ENCODE measurements at places on chromosomes 1 and 21.

DNA sequence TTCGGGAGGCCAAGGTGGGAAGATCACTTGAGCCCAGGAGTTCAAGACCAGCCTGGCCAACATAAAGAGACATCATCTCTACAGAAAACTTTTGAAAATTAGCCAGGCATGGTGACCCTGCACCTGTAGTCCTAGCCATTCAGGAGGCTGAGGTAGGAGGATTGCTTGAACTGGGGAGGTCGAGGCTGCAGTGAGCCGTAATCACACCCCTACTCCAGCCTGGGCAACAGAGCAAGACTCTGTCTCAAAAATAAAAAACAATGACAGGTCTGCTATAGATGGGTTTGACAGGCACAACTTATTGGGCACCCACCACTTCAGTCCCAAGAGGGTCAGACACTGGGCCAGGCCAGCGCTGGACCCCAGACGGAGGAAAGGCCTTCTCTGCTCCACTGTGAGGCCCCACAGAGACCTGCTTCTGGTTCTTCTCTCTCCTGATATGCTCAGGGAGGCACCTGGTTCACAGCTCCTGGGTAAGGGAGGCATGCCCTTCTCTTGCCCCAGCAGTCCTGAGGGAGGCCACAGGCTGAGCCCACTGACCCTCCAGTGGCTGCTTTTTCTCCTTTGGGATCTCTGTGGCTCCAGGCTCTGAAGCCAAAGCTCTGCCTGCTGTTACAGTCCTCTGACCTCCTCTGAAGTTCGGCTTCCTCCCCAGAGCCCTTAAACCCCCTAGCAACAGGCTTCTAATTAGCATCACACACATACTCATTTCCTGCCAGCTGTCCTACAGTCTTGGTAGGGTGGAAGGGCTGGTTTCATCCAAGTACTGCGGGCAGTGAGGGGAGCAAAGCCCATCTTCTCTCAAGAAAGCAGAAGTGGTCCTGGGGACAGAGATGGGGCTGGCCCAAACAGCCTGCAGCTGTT is 14.4 kb downstream of the S100A16 start:
- peak; percentile 96 for DNase-seq

GRCh38 chr1:2641381-2642130 is 8.7 kb upstream of the MMEL1 start:
- DNase-seq, result no peak

GRCh38 chr1:96361961-96362360 is 359.6 kb upstream of the PTBP2 start:
- DNase-seq, result no peak

- peak; percentile 46 for DNase-seq
Measured at GRCh38 chr1:245311887-245312536, 157.2 kb downstream of the KIF26B start.

- DNase-seq, result no peak
Measured at GRCh38 chr1:203177470-203178039, 1.9 kb upstream of the MYBPH start.

DNA sequence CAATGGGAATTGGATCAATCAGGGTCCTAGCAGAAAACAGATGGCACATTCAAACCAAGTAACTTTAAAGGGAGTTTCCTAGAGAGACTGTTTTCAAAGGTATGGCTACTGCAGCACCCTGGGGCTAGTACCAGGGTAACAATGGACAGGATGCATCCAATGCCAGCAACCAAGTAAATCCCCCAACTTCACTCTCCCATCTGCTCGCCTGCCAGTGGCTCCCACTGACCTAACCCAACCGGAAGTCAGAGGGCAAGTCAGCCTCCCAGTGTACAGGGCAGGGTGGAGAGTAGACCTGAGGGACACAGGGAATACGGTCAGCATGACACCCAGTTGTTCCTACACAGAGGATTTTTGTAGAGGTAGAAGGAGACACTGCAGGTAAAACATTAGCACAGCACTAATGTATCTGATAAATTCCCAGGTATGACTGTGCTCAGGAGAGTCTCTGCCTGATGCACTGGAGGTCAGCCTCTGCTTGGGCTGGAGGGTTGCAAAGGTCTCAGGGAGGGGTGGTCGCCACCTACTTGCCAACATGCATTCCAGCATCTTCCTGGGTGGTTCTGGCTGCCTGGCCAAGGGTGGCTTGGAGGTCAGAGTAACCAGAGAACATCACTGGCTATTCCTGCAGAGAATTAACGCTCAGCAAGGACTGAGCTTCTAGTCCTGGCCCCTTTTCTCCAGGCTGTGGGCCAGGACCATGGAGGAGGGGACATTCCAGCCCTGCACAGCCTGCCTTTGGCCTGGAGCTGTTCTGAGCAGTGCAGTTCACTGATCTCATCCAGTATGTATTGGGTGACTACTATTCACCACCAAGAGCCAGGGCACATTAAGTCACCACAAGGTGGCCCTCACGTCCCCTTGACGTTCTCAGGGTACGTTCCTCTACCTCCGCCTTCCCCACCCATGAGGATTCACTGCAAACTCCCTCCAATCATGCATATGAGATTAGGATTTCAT is 5.1 kb upstream of the GJA4 start:
- DNase-seq, result peak; percentile 35

DNA sequence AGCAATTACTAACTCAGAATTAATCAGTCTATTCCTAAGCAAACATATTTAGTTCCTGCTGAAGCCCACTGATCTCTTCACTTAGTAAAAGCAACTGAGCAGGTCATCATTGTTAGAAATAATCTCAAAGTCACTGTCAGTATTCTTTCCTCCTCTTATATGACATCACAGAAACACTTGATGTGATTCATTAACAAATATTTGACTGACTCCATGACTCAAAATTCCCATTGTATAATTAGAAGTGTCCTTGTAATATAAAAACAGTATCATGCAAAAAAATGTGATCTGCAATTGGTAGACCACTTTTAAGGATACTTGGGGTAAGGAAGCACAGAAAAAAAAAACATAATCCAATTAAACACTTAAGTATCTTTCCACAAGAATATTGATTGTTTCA is 194.4 kb downstream of the DPYD start:
- no peak for DNase-seq

DNA sequence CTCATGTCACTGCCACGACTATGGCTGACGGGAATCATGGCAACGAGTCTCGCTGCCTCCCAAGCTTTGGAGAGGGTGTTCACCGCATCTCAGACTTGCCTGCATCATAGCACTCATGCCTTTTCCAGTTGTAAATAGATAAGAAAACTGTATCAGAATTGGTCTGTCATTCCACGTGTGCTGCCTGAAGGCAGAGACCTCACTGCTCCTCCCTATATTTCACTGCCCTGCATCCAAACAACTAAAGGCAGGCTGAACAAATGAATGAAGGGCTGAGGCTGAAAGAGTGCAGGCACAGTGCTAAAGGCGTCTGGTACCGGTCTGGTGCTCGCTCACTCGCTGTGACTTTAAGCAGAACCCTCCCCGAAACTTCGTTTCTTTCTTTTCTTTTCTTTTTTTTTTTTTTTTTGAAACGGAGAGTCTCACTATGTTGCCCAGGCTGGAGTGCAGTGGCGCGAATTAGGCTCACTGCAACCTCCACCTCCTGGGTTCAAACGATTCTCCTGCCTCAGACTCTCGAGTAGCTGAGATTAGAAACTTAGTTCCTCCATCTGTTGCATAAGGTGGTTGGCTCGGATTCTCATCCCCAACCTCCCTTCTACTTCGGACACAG is 542 bp downstream of the EIF2B3 start:
- DNase-seq, result no peak

DNA sequence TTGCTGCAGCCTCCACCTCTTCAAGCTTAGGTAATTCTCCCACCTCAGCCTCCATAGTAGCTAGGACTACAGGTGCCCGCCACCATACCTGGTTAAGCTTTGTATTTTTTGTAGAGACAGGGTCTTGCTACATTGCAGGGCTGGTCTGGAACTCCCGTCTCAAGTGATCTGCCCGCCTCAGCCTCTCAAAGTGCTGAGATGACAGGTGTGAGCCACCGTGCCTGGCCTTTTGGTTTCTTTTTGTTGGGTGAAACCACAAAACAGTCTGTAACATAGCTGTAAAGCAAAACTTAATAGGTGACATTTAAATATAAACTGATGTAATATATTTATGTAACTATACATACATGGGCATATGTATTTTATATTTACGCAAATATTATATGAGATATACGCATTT is 3.1 kb upstream of the DNAJC11 start:
- no peak for DNase-seq

- DNase-seq, result peak; percentile 70
Measured at GRCh38 chr1:212699625-212700222, at the start of gene BATF3. BATF3 (minus strand) TSS chr1:212699840; CDS start chr1:212699762, 78 bp downstream.

GRCh38 chr1:174998569-174999215 is 1.1 kb upstream of the CACYBP start:
- DNase-seq, result peak; percentile 88

GRCh38 chr21:26115899-26116298 is 54.7 kb downstream of the APP start:
- peak; percentile 49 for DNase-seq

DNA sequence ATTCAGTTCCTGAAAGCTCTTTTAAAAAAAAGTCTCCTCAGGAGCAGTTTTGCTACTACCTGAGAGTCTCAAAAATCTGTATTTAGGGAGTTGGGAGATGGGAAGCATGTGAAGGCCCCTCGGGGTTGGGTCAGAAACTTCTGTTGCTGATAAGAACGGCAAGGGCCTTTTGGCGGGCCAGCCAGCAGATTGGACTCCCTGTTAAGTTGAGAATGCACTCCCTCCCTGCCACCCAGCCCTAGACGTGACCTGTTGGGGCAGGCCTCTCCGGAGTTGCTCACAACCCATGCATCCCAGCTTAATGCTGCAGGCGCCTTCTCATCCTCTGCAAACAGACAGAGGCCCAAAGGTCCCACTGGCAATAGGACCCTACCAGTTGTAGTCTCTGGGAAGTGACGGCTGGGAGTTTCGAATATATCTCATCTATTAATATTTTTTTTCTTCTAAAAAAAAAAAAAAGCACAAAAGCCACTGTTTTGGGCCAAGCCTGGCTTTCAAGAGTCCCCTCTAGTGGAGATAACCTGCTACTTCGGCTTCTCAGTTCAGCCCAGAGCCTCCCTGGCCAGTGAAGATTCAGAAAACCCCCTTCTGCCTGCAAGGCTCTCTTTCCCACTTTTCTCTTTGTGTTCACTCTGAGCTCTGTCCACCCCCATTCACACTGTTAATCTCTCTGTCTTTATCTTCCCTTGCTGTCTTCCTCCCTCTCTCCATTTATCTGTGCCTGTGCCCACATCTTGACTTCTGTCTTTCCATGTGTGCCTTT is 5.3 kb downstream of the PLXNA2 start:
- peak; percentile 61 for DNase-seq

- no peak for DNase-seq
Measured at GRCh38 chr1:117821382-117821755, 108.1 kb downstream of the GDAP2 start.

DNA sequence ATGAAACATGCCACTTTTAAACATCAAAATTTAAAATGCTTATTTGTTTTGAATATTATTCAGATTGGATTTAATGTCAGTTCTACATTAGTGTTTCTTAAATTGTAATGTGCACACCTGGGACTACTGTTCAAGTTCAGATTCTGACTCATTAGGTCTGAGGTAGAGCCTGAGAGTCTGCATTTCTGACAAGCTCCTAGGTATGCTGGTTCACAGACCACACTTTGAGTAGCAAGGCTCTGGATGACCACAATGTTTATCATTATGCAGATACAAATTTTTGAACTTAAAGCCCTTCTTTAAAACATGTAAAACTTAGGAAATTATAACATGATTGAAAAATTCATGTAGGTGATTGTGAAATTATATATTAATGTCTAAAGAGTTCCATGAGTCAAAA is 40.2 kb downstream of the TTLL7 start:
- no peak for DNase-seq

DNA sequence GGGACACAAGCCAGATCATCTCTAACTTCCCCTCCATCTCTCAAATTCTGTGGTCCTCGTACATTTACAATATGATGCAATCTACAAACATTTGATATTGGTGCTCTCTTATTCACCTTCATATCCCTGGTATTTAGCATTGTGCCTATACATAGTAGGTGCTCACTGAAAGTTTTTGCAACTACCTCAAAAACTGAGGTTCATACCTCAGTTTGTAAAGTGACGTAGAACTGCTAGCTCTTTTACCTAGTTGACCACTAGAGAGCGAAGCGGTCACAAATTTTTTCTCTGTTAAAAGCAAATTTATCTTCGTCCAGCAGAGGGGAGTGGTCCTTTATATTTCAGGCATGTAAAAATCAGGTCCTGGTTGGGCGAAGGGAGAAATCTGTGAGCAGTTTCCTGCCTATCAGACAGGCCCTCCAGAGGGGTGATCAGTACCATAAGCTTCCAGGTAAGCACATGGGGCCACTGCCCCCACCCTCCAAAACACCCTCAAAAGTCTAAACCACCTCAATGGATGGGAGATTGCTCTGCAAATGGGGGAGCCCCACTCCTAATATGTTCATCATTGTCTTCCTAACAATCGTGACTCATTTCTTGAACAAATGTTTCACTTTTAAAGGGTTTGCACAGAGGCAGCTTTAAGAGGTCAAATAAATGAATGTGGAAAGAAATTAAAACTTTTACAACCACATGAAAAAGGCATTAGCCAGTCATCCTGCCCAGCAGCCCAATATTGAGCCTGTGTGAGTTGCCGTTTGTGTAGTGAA is 10.6 kb upstream of the HLCS start:
- DNase-seq, result peak; percentile 90

DNA sequence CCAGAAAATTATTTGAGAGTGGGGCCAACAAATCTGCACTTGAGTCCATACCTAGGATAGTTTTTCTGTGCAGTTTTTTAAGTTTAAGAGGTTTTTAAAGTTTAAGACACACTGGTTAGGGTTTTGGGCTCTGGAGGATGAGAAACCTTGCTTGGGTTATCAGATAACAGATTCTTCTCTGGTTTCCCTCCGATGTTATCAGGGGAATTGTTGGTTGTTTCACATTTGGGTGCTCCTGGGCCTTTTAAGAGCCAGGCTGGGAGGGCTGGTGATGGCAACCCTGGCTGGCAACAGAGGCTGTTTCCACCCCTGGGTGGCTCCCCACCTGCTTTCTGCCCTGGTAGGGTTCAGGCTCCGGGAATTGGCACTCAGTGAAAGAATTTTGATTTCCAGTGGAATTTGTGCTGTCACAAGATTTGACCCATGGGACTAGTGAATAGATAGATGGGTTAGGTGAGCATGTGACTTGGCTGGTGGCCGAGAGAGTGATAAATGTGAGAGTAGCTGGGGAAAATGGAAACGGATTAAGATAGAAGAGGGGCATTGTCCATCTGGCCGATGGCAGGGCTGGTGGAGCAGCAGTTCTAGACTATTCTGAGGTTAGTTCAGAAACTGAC is 14.8 kb downstream of the VANGL1 start:
- no peak for DNase-seq

DNA sequence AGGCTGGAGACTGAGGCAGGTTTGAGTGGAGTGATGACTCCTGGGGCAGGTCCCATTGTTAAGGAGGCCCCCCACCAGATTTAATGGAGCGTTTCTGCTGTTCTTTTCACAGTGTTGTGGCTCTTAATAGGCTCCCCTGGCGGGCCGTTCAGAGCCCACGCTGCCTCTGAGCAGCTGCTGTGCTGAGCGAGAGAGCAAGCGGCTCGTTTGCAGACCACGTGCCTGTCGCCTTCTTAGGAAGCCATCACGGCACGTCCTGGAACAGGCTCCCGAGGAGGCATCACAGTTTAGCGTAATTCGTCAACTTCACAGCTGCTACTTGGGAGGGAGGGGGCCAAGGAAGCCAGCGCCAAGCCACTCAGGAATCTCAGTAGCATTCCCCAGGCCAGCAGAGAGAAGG is 70.5 kb upstream of the CTTNBP2NL start:
- peak; percentile 84 for DNase-seq

GRCh38 chr1:156781585-156782186 is 14.4 kb downstream of the PRCC start:
- no peak for DNase-seq

Measured in NCI-H69 (cell line).